ENCODE measurements at places on chromosomes 1 and 21.

GRCh38 chr21:38178653-38179470 is 77.9 kb upstream of the KCNJ15 start:
- DNase-seq, result no peak

DNA sequence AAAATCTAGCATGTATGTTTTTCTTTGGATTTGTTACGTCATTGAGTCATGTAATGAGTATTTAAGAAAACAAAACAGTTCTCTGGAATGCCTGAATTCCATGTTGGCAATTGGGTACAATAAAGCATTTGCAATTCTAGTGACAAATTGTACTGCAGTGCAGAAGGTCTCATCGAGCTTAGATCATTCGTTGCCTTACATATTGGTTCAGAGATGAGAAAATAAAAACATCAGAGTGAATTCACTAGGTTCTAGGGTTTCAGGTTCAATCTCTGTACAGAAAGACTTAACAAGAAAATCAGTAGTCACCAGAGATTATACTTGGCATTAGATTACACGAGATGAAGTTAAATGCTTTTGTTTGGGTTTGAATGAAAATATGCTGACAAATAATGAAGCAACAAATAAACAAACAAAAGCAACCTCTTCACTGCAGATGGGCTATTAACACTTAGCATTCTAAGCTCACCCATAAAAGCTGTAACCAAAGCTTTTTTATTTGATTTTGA is 124.7 kb downstream of the RYR2 start:
- DNase-seq, result no peak

DNA sequence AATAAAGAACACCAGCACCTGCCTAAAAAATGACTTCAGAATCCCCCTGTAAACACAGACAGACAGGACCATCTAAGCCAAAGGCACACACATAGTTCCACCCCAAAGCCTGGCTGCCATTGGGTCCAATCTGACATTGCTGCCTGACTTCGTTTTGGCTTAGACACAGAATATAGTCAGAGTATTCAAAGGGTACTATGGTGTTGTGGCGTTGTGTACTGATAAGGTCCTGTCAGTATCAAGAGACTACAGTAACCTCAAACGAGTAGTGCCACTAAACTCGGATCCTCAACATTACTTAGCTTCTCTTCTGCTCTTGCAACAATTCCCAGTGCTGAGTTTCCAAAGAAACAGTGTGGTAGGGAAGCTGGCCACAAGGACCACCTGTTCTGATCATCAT is 169.3 kb upstream of the NR5A2 start:
- DNase-seq, result no peak

DNA sequence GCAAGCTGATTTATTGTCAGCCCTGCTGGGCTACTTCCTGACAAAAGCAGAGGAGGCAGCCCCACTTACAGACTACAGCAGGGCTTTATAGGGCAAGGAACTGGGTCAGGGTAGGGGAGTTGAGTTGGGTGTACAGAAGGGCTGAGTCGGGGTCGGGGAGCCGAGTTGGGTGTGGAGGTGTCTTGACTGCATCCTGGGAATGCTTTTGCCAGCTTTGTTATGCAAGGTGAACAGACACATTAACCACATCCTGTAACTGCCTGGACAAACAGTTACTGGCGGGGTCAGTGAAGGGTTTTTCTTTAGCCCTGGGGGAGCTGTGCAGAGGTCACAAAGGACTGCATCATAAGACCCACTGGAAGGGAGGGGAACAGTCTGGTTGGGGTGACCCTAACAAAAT is 39.1 kb upstream of the GBP5 start:
- DNase-seq, result no peak

- DNase-seq, result no peak
Measured at GRCh38 chr1:173280899-173281660, 73.9 kb upstream of the TNFSF4 start.

GRCh38 chr1:156845953-156846545 is 12.9 kb downstream of the INSRR start:
- DNase-seq, result no peak

GRCh38 chr21:44345495-44345894 is 6.3 kb upstream of the CFAP410 start:
- no peak for DNase-seq

GRCh38 chr1:201126832-201127754 is at the start of gene ASCL5:
Gene ASCL5, minus strand, starts transcription at chr1:201127184. Its CDS starts 11,812 bp downstream, at chr1:201115372.
- no peak for DNase-seq

GRCh38 chr1:55155522-55155921 is 59.6 kb downstream of the USP24 start:
- no peak for DNase-seq

Measured in NCI-H2081 (cell line).